CD8-positive, alpha-beta memory T cell (primary cell): ENCODE measurements at places on chromosomes 12 and 14.

GRCh38 chr12:6754411-6754810, 1.5 kb upstream of the MLF2 start:
- DNase-seq, result no peak

DNA sequence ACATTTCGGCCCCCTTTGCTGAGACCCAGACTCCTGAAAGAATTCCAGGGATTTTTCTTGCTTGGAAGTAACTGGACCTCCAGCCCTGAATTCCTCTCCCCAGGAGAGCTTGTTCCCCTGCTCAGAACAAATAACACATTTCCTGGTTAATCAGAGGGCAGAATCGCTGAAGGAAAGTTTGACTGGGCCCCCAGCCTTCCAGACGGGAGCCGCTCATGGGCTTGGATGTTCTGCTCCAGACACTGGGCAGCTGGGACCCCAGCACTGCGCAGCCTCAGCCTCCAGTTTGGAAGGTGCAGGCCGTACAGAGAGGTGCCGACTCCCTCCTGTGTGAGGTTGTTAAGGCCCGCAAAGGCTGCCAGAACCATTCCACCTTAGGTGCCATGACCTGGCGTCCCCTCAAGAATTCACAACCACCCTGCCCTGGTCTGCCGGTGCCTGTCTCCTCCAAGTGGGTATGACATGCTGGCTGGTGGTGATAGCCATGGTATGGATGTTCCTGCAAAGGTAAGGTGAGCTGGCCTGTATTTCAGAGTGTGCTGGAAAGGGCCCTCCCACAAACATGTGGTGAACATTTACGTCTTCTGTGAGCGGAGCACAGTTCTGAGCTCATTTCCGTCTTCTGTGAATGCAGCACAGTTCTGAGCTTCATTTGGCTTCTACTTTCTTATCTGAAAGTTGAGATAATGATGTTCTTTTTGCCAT, 5.1 kb upstream of the LTBP2 start:
- no peak for DNase-seq

DNA sequence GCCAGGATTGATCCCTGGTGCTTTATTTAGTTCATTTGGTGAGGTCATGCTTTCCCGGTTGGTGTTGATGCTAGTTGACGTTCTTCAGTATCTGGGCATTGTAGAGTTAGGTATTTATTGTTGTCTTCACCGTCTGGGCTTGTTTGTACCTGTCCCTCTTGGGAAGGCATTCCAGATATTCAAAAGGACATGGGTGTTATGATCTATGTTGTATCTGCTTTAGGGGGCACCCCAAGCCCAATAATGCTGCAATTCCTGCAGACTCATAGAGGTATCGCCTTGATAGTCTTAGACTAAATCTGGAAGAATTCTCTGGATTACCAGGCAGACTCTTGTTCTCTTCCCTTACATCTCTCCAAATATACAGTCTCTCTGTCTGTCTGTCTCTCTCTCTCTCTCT, 42.1 kb downstream of the AK7 start:
- no peak for DNase-seq

- DNase-seq, result no peak
Measured at GRCh38 chr14:93045211-93045674, 70.5 kb downstream of the ITPK1 start.

DNA sequence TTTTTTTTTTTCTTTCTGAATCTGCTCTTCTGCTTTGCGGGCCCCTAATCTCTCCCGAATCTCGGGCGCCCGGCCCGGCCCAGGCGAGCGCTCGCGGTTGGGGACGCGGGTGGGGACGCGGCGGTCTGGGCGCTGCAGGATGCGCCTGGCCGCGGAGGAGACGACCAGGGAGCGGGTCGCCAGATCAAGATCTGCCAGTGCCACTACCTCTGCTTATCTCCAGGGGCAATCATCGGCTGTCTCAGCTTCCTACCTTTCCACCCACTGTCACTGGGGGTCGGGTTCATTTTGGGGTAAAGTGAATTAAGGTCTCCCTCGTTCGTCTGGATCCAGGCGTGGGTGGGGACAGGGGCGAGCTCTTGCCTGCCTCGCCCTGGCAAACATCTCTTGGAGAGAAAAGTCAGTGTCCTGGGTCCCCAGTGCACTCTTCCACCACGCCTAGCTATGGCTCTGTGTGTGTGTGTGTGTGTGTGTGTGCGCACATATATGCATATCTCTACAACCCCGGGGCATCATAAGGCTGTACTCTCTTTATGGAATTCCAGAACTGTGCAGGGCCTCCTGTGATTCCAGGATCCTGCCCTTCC, 422.3 kb downstream of the VRK1 start:
- DNase-seq, result no peak

DNA sequence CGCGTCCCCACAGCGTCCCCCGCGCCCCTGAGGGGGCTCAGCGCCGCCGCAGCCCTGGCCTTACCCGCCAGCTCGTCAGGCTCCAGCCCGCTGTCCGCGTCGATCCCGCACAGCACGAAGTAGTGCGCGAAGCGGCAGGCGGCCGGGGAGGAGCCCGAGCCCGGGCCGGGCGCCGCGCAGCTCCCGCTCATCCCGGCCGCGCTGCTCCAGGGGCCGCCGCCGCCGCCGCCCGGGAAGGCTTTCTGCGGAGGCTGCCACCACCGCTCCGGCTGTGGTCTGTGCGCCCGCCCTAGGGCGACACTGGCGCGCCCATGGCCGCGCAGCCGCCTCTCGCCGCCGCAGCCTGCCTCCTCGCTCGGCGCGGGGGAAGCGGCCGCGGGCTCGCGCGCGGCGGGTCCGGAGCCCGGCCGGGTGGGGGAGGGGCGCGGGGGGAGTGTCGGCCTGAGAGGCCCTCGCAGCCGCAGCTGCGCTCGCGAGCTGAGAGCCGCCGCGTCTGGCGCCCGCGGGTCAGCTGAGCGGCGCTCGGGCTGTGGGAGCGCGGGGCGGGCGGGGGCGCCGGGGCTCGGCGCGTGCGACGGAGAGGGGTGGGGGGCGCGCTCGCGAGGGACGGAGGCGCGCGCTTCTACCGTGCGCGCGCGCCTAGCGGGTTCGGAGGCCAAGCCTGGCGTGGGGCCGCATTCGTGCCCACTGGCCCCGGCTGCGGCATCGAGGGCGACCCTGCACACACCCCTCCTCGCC, at the start of gene DENND5B:
TSS of gene DENND5B (minus strand) at position 495 of the 738 bp plus-strand sequence. CDS start at position 191, 304 bp downstream.
- no peak for DNase-seq

DNA sequence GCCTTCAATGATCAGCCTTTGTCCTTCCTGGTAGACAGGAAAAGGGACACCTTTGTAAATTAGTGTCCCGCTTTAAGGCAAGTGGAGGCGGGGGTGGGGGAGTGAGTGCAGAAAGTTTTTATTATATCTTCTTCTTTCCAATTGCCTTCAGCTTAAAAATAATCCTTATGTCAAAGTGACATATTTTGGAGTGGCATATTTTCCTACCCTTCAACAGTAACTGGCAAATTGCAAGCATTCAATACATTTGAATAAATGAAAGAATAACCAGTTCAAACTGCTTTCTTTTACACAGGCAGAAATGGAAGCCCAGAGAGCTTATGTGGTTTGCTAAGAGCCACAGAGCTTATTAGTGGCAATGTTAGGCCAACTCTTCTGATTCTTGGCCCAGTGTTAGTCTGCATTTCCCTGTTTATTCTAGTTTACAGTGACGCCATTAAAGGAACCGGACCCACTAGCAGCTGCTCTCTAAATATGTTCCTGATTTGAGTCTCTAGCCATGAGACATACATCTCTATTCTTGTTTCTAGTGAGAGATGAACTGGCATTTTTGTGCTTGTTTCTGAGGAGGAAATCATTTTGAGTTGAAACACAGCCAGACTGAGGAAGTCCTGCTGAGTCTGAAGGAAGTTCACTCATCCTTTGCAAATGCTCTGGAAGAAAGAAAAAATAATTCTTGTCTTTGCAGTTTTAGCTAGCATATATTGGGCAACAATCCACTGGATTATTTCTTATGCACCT, 468.7 kb downstream of the NOVA1 start:
- DNase-seq, result no peak

DNA sequence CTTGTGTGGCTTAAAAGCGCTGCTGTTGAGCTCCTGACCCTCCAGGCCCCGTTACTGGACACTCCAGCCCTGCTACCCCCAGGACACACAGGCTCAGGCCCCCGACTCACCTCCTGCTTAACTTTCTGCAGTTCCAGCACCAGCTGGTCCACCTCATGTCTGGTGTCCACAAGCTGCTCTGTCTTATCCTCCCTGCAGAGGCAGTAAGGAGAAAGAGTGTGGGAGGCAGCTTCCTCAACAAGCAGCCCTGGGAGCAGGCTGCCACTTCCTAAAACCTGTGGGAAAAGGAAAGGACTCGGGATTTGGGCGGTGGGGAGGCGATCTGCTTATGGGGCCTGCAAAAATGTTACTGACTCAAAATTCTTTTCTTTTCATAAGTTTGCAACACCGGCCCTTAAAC, 79.2 kb downstream of the CCDC88C start:
- DNase-seq, result no peak

DNA sequence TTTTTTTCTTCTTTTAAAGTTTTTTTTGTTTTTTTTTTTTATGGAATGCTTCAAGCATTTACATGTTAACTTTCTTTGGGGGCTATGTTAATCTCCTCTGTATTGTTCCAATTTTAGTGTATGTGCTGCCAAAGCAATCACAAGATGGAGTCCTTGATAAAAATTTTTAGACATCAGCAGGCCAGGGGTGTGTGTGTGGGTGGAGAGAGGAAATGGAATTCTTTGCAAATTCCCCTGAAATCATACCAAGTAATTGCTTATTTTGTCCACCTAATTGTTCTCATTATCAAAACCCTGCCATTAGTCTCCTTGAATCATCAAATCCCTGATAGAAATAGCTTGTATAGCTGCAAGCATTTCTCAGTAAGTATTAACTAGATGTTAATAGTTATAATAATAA, 21.7 kb downstream of the RNF212B start:
- DNase-seq, result no peak

GRCh38 chr14:81385886-81386285, 14.2 kb downstream of the STON2 start:
- no peak for DNase-seq

- no peak for DNase-seq
Measured at GRCh38 chr12:42468341-42468821, 121.2 kb downstream of the PRICKLE1 start.

DNA sequence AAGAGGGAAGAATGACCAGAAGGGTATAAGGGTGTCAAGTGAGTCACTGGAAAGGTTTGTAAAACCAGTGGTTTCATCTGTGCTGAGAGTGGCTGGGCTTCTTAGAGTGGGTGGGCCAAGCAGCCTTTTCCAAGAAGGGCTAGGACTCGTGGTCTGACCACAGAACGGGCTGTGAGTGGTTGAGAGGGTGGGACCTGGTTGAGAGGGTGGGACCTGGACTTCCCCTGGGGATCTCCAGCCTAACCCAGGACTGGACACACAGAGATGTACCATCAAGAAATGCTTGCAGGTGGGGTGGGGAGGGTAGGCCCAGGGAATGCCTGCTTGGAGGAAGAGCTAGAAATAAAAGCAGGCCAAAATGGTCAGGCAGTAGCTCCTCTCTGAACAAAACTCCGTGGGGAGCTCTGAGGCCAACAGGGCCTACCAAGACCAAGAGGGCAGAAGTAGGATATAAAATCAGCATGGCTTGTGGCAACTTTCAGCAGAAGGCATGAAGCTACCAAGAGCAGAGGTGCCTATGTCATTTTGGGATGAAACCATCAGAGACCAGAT, 140.5 kb downstream of the FOXN3 start:
- no peak for DNase-seq

DNA sequence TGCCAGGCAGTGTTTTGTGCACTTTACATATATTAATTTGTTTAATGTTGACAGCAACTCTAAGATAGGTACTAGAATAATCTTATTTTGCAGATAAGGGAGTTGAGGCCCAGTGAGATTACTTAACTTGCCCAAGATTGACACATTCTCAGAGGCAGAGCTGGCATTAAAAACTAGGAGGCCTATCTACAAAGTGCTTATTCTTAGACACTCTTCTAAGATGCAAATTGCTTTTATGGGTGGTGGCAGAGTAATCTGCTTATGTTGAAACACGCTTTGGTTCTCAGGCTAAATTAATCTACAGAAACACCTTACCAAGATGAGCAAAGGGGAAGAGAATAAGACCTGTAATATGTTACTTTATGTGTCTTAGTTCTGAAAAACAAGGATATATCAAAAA, 7.2 kb downstream of the MGP start:
- DNase-seq, result no peak

GRCh38 chr14:67453575-67454300, 34.8 kb downstream of the TMEM229B start:
- no peak for DNase-seq

- no peak for DNase-seq
Measured at GRCh38 chr14:26959972-26960660, 362.3 kb upstream of the NOVA1 start.

- DNase-seq, result peak; percentile 44
Measured at GRCh38 chr12:55072083-55072482, 52.3 kb downstream of the NEUROD4 start.

GRCh38 chr12:39588348-39588747, 31.3 kb downstream of the ABCD2 start:
- DNase-seq, result no peak

DNA sequence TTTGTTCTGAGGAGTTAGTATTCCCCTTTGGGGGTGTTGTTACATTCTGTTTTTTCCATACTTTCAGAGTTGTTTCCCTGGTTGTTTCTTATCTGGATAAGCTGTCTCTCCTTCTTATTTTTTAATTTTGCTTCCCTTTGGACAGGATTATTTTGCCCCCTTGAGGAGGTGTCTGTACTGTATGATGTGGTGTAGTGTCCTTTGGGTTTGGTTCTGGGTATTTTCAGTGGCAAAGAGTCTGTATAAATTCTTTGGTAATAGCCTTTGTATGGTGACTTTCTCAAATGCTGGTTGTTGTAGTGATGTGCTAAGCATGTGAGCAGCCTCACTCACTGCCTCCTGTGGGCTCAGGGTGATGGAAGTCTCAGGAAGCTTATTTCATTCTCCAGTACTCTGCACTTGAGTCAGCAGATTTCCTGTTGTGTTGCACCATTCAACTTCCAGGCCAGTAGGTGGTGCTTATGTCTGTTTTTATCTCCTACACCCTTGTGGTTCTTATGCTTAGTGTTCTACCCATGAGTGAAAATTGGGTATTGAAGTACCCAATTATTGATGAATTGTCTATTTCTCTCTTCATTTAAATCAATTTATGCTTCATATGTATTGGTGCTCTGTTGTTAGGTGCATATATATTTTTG, 103.3 kb upstream of the PMCH start:
- DNase-seq, result no peak

GRCh38 chr12:115886666-115887065, 390.8 kb downstream of the MED13L start:
- DNase-seq, result no peak

DNA sequence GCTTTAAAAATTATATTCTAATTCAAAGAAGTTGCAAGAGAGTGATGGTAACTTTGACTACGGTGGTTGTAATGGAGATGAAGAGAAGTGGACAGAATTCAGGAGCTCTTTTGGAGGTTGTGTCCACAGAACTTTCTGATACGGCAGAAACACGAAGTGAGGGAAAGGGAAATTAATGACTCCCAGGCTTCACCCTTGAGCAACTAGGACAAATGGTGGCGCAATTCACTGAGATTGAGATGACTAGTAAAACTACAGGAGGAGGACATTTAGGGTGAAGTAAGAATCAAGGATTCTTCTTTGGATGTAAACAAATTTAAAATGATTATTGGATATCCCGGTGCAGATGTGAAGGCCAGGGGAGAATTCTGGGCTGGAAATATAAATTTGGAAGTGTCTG, 212.6 kb downstream of the PTPRO start:
- DNase-seq, result no peak

GRCh38 chr12:74021937-74022336, 515.7 kb upstream of the ATXN7L3B start:
- DNase-seq, result no peak
